ENCODE measurements at places on chromosomes 5 and 9.

DNA sequence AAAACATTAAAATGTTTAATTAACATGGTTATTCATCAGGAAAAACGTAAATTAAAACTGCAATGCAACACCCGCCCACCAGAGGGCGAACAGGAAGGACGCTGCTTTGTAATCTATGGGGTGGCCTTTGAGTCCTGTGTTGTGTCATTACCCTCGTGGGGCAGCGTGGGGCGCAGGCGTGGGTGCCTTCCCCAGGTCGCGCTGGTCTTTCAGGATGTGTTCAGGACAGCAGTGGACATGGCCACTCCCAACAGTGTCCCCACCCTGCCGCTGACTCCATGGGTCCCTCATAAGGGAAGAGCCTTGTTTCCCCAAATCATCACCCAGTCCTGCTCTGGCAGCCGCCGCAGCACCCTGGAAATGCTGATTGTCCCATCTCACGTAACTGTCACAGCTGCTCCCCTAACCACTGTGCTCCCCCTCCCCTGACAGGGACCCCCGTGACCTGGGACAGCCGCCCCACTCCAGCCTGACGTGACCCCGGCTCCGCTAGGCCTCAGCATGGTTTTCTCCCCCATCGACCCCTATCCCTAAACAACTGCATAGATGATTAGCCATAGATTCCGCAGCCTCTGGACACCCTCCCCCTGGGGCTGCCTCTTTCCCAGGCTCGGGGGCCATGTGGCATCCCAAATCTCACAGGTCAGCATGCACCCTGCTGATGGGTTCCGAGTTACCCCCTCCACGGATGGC lies 36.4 kb downstream of the GLT6D1 start:
- peak; percentile 76 for DNase-seq

- no peak for DNase-seq
Observed at GRCh38 chr9:101510459-101510858, 23.2 kb upstream of the RNF20 start.

DNA sequence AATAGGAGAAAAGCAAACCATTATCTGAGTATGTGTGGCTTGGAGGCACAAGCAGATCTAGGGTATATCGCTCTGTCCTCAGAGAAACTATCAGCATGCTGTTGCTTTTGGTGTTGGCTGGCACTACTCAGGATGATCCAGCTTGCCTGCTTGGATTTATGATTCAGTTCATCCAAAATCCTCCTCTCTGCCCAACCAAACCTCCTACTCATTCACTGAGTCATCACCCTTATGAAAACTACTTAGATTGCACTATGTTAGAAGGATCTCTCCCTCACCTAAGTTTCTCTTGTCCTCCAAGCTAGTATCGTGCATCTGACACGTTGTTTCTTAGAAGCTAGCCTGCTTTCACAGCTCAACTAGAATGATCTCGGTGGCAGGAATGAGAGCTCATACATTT lies 14.2 kb upstream of the ZBED3 start:
- no peak for DNase-seq

DNA sequence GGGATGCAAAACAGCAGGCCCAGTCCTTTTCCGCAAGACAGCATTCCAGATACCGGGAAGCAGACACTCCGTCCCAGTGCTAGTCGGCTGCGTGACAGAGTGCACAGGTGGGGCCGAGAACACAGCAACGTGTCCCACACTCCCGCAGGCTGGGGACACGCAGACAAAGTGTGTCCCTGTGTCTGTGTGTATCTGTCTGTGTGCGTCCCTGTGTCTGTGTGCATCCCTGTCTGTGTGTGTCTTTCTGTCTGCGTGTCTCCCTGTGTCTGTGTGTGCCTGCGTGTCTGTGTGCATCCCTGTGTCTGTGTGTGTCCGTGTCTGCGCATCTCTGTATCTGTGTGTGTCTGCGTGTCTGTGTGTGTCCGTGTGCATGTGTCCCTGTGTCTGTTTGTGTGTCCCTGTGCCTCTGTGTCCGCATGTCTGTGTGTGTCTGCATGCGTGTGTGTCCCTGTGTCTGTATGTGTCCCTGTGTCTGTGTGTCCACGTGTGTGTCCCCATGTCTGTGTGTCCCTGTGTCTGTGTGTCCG lies 137.0 kb downstream of the MRPL36 start:
- peak; percentile 26 for DNase-seq

- DNase-seq = no peak
Observed at GRCh38 chr5:116456036-116456435, 118.6 kb downstream of the SEMA6A start.

DNA sequence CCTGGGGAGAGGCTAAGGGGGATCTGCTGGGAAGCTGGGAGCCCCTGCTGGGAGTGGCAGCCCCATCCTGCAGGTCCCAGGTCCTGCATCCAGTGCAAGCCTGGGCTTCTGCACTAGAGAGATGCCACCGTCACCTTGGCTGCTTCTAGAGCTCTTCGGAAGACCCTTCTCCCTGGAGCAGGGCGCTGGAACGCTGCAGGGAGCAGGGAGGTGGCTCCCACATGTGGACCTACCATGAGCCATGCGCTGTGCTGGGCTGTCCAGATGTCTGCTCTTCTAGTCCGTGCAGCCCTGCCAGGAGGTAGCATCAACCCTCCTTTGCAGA lies 90.9 kb upstream of the PHYKPL start:
- DNase-seq = no peak

DNA sequence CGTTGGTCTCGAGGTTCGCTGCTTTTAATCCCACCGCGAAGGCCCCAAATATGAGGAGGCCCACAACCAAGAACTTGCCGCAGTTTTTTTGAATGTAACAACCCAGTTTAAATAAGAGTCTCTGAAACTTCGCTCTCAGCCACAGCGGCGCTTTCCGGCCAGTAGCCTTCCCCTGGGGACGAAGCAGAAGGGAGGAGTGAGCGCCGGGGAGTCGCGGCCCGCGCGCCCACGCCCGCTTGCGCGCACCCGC lies 10.4 kb downstream of the PTCH1 start:
- DNase-seq = peak; percentile 72

DNA sequence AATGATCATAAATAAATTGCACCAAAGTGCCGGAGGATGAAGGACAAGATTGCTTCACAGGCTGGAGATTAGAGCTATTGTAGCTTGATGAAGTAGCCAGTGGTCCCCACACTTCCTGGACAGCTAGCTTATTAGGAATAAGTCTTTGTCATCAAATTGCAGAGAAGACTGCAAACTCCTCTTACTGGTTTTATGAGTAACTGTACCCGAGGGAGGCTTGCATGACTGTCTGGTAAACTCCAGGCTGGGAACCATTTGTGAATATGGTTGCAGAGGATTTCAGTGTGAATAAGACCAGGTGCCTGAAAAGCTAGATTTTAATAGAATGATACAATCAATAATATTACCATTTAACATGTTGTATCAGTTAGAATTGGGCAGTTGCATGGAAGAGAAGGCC lies 36.5 kb upstream of the SEMA5A start:
- no peak for DNase-seq

- DNase-seq = no peak
Observed at GRCh38 chr5:6378766-6379103, 388 bp upstream of the MED10 start.

- no peak for DNase-seq
Observed at GRCh38 chr5:84213212-84213611, 171.5 kb downstream of the EDIL3 start.

DNA sequence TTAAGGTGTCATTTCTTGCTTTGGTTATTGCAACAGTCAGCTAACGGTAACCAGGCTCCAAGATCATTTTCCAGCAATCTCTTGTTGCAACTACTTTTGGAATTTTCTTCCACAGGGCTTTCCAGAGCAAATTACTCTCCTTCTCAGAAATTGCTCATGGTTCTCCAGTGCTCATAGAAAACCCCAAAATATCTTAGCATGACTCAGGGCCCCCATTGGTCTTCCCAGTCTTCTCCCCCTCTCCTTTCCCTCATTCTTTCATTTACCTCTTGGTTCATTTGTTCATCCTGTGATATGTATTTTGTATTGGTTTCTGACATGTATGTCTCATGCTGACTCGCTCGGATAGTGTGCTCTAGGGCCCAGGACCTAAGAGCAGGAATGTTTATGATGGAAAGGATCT lies 35.6 kb downstream of the WWC1 start:
- DNase-seq = no peak

DNA sequence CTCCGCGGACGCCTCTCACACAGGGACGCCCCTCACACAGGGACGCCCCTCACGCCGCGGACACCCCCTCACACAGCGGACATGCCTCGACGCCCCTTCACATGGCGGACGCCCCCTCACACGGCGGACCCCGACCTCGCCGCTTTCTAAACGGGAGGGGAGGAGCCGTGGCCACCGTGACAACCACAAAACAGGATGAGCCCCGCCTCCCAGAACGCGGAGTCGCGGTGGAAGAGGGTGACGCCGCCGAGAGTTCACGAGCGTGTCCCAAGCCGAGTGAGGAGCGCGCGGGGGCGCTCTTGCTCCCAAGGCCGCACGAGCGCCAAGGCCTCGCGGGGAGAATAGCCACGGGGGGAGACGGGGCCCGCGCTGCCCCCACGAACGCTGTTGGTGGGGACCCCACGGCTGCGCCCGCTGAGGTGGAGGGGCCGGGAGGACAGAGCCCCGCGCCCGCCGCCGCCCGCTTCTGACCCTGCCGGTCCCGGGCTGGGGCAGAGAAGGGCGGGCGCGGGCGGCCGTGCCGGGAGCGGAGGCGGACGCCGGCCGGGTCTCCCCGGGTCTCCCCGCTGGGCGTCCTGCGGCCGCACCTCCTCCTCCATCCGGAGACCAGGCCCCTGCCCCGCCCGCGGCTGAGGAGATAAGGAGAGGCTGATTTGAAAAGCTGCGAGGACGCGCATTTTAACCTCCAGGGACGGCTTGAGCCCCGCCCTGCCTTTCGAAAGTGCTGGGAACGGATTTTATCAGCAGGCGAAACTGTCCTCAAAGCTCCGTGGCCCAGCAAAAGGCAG lies 3.9 kb upstream of the NKD2 start:
- DNase-seq = no peak

DNA sequence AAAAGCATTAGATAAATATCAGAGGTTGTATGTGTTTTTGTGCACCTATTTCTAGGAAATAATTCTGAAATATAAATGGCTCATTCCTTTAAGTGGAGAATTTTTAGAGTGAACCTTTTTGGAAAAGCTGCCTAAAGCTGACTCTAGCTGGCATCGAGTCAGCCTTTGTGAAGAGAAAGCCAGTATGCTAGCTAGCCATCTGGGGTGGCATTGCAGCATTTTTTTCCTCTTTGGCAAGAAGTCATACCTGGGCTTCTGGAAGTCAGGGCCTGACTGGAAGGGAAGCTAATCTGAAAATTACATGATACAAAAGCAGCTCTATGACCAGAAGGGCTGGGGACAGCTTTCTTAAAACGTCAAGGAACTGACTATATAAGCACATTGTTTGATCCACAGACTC lies 19.7 kb downstream of the ANP32B start:
- no peak for DNase-seq

GRCh38 chr9:113410207-113410864 lies at the start of the genes C9orf43 and POLE3:
Gene C9orf43 (plus strand): TSS chr9:113410747. CDS start chr9:113413494, 2,747 bp downstream.
Gene POLE3 (minus strand): TSS chr9:113410675. CDS start chr9:113410293, 382 bp downstream.
- DNase-seq = peak; percentile 96

- peak; percentile 24 for DNase-seq
Observed at GRCh38 chr5:123344816-123345426, 78.3 kb downstream of the CEP120 start.

DNA sequence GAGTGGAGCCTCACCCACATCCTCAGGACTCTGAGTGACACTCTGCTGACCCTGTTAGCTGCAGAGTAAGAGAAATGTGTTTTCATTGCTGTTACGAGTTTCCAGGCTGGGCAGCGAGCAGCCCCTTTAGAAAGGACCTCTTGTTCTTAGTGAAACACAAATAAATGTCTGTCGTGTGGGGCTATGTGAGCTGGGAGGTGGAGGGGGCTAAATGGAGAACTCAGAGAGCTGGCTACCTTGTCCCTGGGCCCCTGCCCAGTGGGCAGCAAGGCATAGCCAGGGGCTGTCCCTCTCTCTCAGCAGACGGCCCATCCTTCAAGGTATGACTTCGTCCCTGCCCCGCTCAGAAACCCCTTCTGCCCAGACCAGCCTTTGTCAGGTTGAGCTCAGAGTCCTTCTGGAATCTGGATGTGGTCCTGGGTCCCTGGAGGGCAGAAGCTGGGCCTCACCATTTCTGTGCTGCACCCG lies 10.2 kb downstream of the DCANP1 start:
- no peak for DNase-seq

DNA sequence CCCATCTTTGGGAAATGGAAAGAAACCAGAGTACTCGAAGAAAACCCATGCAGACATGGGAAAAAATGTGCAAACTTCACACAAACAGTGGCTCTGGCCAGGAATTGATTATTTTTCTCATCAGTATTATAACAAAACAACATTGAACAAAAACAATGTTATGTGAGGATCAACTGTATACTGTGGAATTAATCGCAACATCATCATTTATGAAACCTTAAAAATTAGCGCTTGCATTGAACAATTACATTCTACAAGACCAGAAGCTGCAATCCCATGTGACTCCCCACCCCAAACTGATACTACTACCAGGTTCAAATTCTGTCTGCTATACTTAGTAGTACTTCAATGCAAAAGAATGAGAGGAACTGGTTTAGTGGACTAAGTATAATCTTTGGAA lies 390.7 kb upstream of the PIK3R1 start:
- no peak for DNase-seq

DNA sequence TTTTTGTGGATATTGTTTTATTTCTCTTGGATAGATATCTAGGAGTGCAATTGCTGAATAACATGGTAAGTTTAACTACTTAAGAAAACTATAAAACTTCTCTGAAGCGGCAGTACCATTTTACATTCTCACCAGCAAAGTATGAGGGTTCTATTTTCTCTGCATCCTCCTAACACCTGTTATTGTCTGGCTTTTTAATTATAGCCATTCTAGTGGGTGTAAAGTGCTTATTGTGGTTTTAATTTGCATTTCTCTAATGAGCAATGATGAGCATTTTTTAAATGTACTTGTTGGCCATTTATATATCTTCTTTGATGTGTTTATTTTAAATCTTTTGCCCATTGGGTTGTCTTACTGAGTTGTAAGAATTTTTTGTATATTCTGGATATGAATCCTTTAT lies 28.7 kb downstream of the SMIM32 start:
- DNase-seq = peak; percentile 16

GRCh38 chr5:59034498-59035186 lies 451.8 kb downstream of the RAB3C start:
- DNase-seq = peak; percentile 15

DNA sequence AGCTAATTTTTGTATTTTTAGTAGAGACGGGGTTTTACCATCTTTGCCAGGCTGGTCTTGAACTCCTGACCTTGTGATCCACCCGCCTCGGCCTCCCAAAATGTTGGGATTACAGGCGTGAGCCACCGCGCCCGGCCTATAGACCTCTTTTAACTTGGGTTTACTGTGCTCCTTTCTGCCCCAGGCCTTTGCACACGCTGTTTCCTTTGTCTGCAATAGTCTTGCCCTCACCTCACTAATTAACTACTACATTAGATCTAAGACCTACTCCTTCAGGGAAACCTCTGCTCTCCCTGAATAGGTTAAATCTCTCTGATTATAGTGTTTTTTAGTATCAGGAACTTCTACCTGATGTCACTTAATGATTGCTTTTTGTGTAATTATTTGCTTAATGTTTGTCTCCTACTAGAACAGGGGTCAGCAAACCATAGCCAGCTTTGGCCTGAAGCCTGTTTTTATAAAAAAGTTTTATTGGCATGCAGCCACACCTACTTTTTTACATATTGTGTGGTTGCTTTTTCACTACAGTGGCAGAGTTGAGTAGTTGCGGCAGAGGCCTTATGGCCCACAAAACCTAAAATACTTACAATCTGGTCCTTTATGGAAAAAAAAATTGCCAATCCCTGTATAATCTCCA lies 31.2 kb upstream of the TLE1 start:
- DNase-seq = no peak
